Stimulated activated CD4-positive, alpha-beta T cell treated with anti-CD3 and anti-CD28 coated beads, Interleukin-1b, Interleukin-23, amount 100 ng/mL, for 1 hour (primary cell): ENCODE measurements at places on chromosomes 12 and 14.

- no peak for DNase-seq
Observed at GRCh38 chr12:66152732-66153131, 17.1 kb downstream of the TMBIM4 start.

DNA sequence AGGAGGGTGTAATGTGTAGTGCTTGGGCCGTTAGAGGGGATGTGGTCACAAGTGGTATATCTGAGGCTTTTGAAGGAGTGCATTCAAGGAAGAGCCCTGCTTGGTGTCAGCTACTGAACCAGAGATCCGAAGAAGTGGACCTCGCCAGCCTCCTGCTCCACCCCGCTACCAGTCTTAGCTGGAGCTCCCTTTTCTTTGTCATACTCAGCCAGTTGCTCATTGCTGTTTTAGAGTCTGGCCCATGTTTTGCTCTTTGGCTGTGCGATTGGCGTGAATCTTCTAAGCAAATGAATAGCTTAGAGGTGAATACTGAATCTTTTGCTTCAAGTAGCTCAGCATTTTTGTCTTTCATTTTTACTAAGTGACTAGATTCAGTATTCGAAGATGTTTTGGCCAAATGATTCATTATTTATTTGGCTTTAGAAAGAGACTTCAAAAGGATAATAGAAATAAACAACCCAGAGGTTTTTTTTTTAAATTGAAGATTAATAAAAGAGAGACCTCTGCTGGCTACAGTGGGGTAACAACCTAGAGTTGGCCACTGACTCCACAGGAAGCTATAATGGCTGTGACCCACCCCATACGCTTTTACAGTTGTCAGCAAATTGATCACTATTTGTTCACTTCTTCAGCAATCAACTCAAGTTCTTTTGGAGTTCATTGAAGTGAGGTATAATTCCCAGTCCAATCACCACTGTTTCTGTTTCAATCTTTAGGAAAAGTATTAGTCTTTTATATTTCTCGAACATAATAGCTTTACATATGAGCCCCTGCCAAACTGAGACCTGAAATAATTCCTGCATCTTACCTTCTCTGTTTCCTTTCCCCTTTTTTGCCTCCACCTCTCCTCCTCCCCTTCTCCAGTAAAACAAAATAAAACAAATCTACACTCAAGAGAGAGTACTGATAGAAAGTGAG, 19.9 kb downstream of the CDKN1B start:
- DNase-seq = no peak

- no peak for DNase-seq
Observed at GRCh38 chr14:62123961-62124360, 361.7 kb downstream of the SNAPC1 start.

DNA sequence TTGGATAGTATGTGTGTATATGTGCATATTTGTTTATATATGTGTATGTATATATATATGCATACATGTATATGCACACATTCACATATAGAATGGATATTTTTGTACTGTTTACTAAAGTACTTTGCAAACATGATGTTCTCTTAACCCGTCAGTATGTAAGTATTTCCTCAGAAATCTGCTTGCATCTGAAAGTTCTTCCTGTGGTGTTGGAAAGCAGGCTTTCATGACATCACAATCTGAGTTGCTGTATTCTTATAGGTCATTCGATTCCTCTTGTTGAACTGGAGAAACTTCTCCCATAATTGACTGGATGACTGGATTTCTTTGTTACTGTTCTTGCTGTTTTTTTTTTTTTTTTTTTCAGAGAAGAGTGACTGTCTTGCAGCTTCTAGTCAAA, 29.1 kb downstream of the GABARAPL1 start:
- DNase-seq = no peak

DNA sequence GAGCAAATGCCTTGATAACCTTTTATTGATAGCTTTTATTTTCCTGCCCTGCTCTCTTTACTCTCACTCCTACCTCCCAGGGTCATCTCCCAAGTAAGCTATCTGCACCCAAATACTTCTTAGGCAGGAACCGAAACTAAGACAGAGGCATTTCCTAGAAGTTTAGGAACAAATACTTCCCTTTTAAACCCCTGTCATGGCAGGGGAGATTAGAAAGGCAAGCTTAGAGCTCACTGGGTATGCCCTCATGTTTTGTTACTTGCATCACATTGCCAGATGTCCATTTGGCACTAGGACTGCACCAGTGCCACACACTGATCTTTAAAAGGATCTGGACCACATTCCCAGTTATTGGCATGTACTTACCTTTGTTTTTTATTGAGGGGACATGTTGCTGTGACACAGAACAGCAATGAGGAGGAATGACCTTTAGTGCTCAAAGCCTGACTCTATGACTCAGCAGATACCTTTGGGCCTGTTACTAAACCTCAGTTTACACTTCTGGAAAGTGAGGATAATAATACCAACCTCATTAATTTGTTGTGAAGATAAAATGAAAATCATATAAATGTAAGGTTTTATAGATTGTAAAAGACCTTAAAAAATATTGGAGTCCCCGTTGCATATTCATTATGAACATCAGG, 40.9 kb upstream of the MBIP start:
- DNase-seq = no peak

DNA sequence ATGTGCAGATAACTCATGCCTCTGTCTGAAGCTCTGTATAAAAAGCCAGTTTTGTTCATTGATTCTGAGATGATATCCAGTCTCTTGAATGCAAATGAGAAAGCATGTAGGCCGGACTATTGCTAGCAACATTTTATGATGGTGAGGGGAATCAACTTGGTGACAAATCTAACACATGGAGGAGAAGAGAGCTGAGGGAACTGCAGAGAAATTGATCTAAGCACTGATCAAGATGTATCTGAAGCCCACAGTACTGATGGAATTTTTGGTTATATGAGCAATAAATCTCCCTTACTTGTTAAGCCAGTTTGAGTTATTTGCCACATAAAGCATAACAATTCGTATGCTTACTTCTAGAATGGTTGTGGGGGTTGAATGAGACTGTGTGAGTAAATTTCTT, 295.6 kb upstream of the DDHD1 start:
- DNase-seq = no peak

GRCh38 chr12:114038962-114039361, 72.8 kb upstream of the RBM19 start:
- no peak for DNase-seq

- DNase-seq = no peak
Observed at GRCh38 chr12:663293-663871, at the start of gene NINJ2. TSS of gene NINJ2 (minus strand) at chr12:663445. CDS start at chr12:663360, 85 bp downstream.

DNA sequence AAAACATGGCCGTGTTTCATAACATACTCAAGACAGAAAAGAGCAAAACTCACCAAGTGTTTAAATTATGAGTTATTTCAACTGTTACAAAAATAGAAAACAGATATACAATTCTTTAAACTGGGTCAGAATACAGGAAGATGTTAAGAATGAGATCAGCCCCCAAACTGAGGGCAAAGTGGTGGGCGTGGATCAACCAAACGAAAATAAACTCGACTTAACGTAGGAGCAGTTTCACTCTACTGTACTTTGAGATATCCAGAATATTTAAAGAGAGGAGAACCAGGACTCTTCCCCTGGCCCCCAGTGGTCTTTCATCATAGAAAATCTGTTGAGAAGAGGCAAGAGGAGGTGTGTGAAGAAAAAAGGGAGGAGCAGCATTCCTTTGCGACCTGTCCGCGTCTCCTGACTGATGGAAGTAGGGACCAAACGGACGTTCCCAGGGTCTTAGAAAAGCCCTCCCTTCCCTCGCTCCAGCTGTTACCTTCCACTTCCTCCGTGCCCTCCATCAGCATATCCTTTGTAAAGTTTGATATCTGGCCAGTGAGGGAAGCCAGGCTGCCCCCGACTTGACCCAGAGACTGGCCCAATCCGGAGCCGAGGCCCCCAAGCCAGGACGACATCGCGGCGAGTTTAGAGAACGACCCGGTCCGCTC, 668 bp downstream of the TRIP11 start:
- DNase-seq = no peak

DNA sequence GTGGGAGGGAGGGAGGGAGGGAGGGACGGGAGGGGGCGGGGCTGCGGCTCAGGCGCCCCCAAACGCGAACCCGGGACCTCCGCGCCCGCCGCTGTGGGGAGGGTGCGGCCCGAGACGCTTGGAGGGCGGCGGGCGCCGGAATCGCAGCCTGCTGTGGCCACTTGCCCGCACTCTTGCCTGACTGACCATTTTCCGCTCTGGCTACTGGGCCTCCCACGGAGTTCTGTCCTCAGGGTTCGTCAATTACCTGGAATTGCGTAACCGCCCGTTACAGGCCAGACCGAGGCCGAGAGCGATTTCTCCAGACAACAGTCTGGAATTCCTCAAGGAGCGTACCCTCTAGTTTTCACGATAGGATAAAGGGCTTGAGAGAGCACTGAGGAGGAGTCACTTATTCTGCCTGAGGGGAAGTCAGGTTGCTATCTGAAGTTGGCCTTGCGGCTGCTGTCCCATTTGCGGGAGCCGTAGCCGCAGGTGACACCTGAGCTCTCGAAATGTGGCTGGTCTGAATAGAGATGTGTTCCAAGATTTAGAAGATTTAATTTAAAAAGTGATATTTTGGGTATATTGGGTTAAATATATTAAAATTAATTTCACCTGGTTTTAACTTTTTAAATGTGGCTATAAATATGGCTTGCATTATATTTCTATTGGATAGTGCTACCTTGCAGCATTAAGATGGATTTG, 446 bp upstream of the ZNF641 start:
- no peak for DNase-seq

DNA sequence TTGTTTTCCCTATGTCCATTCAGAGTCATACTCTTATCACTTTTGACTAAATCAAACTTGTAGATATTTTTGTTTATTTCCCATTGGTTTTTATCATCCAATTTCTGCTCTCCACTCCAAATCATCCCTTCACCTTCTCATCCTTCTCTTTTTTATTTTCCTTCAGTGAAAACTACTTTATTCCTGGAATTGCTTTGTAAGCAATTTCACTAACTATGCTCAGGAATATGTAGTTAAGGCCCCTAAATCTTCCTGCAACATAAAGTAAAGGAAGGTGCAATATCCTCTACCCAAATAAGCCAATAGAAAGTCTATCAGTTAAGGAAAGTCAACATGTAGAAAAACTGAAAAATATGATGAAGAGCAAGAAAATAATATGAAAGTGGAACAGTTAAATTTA, 308.4 kb downstream of the SEC23A start:
- DNase-seq = no peak

- no peak for DNase-seq
Observed at GRCh38 chr14:103329401-103330347, 4.4 kb upstream of the EIF5 start.

DNA sequence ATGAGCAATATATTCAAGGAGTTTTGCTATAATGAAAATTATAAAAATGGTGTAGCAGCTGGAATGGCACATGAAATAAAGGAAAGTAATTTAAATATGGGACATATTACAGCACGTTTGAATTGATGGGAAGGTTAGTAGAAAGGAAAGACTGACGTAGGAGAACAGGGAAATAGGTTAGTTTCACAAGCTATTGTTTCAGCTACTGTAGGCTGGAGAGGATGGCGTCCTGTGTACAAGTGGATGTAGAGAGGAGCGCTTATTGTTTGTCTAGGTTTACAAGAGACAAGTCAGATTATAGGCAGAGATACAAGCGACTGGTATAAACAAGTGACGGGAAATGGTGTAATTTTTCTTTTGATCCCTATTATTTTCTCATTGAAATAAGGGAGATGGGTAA, 431.2 kb upstream of the PDE3A start:
- DNase-seq = no peak

DNA sequence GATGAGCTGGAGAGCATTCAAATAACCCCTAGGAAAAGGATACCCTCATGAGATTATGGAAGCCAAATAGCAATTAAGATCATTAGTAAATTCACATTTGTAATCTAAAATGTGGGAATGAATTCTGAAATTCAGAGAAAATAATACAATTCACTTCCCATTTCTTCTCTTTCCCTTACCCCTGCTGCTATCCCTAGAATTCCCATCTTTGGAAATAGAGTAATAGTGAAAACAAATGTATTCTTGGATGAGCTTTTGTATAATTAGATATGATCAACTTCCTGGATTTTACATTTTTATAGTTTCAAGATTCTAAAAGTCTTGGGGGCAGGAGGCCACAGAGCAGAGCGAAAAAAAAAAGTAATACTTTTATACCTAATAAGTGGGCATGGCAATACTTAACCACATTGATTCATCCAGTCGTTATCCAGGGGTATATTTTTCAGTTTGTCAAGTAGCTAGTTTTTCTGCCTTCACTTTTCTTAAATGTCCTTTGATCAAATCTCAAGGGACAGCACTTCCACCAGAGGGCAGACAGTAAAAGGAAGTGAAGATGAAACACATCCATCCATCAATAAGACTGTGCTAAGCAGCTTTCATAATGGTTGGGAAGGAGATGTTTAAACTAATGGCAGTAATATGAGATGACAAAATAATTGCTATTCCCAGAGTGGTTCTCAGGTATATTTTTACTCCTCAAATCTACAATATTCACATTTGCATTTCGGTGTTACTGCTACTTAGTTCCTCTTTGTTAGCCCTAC, 401.3 kb downstream of the DIO2 start:
- no peak for DNase-seq

- DNase-seq = no peak
Observed at GRCh38 chr14:45587142-45587541, 334.1 kb upstream of the MIS18BP1 start.

- DNase-seq = no peak
Observed at GRCh38 chr12:123868791-123869190, 103.8 kb downstream of the CCDC92 start.

GRCh38 chr12:121628536-121628935, 2.2 kb downstream of the ORAI1 start:
- no peak for DNase-seq

GRCh38 chr12:100789146-100789545, 5.4 kb upstream of the ANO4 start:
- DNase-seq = no peak

GRCh38 chr12:70849265-70849960, 71.1 kb downstream of the PTPRR start:
- DNase-seq = no peak

GRCh38 chr12:121590476-121591143, 9.8 kb upstream of the KDM2B start:
- no peak for DNase-seq

GRCh38 chr12:94864987-94865386, 138.5 kb downstream of the NDUFA12 start:
- DNase-seq = no peak

GRCh38 chr14:55267820-55268219, 3.4 kb upstream of the FBXO34 start:
- DNase-seq = no peak

GRCh38 chr14:60637479-60638315, 11.6 kb downstream of the SIX1 start:
- DNase-seq = no peak

- no peak for DNase-seq
Observed at GRCh38 chr12:106633451-106633823, 50.6 kb downstream of the RFX4 start.

DNA sequence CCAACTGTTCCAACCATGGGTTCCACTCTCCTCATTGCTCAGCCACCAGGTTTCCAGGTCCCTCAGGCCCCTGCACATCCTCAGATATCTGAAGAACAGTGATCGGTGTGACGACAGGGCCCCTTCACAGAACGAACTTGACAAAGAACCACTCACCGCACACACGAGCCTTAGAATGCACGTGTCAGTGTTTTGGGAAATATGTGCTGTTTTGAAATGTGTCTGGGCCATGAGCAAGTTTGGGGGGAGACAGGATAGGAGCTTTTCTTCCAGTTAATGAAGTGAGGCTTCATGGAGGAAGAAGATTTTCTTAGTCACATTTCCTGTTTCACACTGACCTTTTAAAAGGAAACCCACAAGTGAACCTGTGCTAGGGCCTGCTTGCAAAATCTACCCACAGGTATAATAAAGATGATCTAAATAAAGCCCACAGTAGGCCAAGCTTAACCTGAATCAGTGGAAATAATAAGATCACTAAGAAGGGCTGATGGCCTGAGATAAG, 58.6 kb downstream of the ZFP36L1 start:
- no peak for DNase-seq
